ENCODE measurements at places on chromosomes 3 and 15. TPM values are rescaled to one million over a fixed set of nuclear protein-coding genes. Genes with fewer than 3 reads are reported as not detected.

FGF7 gene
- not detected for total RNA-seq

SLC2A2 gene
- not detected for total RNA-seq

MEGF11 gene
- total RNA-seq, result not detected

MRAS gene
- 0.45 TPM for total RNA-seq

FOXL2 gene
- total RNA-seq, result not detected

CPNE9 gene
- total RNA-seq, result 0.33 TPM

FGF12 gene
- total RNA-seq, result not detected

IMPG2 gene
- total RNA-seq, result 0.45 TPM

DNA sequence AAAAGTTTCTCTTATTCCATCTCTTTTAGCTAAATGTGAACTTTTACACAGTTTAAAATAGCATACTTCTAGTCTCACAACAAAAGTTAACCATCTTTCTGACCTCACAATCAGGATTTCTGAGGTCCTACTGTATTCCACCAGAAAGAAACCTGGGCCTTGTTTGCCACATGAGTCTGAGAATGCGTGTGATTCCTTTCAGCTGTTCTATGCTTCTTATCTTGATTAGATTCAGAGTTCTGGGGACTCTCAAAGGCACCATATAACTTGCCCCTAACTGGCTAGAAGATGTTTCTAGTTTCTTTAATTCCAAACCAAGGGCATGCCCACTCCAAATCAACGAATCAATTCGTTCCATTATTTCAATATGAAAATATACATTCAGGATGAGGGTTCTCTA lies 131.1 kb downstream of the ATP8B4 start:
- DNase-seq, result no peak

GRCh38 chr3:33141006-33141405 lies 27.2 kb downstream of the CRTAP start:
- DNase-seq, result no peak

DNA sequence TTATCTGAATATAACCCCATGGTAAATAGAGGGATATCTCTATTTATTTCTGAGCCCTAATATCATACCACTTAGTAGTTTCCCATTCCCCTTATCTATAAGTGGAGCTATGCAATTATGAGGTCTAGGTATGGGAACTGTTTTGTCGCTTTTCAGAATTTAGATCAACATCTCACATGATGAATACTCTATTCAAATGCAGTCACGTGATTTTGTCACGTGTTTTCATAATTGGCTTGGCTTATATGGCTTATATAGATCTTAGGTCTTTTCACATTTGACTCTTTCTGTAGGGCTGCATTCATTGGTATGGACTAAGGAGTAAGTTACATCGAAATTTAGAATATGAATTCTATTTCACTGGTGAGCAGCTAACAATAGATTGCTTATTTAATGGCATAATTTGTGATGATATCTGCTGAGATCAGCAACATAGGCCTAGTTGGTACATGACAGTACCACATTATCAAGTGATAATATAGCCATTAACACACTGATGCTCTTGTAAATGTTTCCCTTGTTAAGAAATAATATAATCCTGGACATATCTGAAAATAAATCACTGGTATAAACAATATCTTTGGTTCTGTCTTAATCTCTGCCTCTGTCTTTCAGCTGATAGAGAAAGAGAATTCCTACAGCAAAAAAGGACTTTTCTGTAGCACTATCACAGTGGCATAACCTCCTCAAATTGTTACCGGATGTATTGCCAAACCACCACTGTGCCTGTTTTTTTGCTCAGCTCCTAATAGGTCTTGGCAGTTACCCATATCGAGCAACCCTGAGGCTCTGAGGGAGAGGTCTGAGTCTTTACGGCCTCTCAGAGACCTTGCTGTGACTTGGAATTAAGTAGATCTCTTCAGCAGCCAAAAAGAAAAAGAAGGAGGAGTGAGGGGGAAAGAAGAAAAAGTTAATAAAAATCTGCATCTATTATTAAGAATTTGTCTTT lies 357.1 kb downstream of the ZPLD1 start:
- DNase-seq, result no peak

DNA sequence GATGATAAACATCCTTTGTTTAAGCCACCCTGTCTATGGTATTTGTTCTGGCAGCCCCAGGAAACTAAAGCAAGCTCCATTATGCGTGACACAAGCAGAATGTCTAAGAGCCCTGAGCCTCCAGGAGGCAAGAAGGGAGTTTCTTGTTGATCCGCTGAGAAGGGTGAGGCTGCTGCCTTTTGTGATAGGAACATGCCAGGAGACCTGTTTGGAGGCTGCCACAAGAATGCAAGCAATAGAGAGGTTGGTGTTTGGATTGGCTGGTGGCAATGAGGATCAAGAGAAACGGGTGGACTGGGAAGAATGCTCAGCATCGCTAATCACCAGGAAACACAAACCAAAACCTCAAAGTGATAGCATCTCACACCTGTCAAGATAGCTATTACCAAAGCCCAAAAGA lies 104.8 kb downstream of the ASB7 start:
- no peak for DNase-seq

DNA sequence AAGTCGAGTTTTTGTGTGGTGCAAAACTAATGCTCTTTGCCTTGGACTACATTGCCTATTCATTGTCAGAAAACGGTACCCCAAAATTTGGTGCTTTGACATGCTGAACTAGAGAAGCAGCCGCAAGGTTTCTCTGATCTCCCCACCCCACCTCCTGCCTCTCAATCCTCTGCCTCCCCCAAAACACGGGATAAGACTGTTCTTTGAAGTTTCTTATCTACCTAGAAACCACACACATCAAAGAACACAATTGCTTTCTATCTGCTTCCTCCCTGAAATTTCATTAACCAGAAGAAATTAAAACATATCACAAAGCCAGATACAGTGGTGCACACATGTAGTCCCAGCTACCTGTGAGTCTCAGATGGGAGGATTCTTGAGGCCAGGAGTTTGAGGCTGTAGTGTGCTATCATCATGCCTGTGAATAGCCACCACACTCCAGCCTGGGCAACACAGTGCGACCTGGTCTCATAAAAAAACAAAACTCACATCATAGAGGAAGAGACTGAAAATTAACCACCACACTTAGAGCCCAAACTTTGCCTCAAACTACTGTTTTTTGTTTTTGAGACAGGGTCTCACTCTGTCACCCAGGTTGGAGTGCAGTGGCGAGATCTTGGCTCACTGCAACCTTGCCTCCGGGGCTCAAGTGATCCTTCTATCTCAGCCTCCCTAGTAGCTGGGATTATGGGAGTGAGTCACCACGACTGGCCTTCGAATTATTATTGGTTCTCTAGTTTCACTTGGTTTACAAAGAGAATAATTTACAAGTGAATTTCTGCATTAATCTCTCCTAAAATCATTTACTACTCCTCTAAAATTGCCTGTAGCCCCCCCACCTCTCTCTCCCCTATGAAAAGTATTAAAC lies 2.7 kb upstream of the PCNP start:
- no peak for DNase-seq

- no peak for DNase-seq
Observed at GRCh38 chr15:98753726-98754656, 105.7 kb downstream of the IGF1R start.

Measured in CD4-positive, alpha-beta T cell (primary cell).